ENCODE measurements at places on chromosomes 1 and 21.
A peak's percentile ranks its signal among the peaks of the same experiment; 100 is the strongest.

- no peak for DNase-seq
Observed at GRCh38 chr1:228349701-228350171, 56.9 kb downstream of the TRIM11 start.

DNA sequence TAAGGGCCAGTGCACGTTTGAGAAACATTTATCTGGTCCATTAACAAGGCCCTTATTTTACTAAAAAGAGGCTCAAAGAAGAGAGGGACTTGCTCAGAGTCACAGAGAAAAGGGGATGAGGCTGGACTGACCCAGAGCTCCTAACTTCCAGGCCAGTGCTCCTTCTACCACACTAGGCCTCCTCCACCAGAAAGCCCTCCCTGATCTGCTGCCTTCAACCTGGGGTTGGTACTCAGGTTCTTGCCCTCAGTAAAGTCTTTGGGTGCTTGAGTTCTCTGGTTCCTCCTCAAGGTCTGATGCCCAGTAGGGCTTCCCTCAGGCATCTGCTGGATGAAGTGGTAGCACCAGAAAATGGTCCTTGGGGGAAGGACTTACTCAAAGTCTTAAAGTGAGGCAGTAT lies 26.0 kb downstream of the TTC39A start:
- DNase-seq, result no peak

- DNase-seq, result no peak
Observed at GRCh38 chr1:232287676-232288569, 342.0 kb downstream of the SIPA1L2 start.

GRCh38 chr1:109634771-109635750 lies 15.4 kb downstream of the AMPD2 start:
- DNase-seq, result no peak

- no peak for DNase-seq
Observed at GRCh38 chr1:117128323-117129079, 7.0 kb upstream of the TRIM45 start.

DNA sequence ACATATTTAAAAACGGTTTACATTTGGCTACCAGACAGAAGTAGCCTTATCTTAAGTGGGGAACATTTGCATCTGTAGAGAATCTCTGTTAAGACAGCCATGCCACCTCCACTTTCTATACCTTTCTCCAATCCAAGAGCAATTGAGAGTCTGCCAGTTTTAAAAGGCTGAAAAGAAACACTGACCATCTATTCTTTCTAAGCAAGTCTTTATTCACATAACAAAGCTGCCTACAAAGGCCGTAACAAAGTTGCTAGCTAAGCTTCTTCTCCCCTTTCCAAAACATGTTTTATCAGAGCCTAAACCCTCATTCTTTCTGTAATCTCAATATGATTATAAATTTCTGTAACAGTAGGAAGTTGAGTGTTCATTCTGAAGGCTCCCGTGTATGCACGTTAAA lies 1078.3 kb downstream of the NCAM2 start:
- DNase-seq, result no peak

DNA sequence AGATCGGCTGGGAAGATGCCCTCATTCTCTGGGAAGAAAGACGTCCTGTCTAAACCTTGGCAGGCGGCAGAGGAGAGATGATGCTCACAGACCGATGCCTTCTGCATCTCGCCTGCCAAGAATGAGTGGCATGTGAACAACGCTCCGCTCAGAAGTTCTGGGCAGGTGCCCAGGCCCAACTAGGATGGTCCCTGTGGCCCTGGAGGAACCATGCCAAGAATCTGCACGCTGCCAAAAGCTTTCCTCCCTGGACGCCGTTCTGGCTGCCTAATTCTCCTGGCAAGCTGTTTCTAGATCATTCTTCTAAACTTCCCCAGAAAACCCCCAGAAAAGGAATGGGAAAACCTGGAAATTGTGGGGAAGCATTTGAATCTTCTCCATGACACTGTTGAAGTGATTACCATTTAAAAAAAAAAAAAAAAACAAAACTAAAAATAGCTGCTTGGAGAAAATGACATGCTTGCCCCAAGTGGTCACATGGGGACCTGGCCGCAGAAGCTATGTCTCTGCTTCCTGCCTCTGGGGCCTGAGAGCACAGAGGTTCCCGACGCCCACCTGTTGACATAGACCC lies 440.9 kb downstream of the PRDM2 start:
- DNase-seq, result no peak

DNA sequence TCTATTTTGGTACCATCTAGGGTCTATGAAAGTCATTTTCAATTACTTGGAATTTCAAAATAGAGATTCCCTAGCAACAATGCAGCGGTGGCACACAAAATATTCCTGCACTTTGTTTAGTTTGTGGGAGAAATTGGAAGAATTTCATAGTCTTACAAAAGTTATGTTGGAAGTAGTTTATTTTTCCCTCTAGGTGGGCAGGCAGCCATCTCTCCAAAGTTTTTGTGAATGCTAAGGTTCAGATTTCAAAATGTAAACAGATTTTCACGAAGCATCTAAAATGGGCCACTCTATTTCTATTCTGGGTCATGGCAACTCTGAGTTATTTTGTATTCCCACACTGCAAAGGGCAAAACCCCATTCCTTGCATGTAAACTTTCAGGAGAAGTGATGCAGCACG lies 8.0 kb downstream of the SMCP start:
- no peak for DNase-seq

DNA sequence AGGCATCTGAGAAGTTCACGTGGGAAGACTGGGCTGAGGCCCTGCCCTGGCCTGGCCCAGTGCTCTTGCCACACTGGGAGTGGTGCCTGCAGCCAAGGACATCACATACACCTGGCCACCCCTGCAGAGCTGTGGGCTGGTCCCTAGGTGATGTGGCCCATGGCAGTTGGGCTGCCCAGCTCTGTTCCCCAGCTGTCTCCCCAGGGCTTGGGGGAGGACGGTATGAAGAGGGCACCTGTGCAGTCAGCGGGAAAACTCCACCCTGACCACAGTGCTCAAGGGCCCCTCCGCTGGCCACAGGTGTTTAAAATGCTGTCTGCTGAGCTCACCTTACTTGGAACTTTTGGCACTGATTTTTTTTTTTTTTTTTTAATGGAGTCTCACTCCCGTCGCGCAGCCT lies 120.4 kb upstream of the SLC25A33 start:
- DNase-seq, result no peak

- DNase-seq, result no peak
Observed at GRCh38 chr1:185377831-185378230, 60.8 kb upstream of the IVNS1ABP start.

DNA sequence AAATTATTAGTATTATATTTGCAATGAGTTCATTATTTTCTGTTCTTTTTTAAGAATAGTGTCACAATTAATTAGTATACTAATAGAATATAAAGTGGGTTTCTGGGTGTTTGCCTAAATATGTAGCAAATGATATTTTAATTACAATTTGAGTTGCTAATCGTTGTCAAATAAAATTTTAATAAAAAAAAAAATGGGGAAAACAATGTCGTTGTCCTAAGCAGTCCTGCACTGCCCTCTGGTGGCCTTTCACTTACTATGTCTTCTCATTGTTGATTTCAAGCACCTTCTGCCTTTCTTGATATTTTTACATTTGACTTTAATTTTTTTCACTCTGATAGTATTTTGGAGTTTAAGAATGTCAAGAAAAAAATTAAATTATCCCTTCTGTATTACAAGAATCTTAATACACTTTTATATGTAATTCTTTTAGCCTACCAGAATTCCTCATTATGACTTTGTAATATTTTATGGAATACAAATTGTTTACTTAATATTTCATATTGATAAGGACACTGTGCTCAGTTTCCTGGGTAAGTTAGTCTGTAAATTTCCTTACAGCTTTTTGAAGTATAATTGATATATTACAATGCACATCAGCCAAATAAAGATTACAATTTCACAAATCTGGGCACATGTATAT lies 104.5 kb upstream of the FMN2 start:
- peak; percentile 24 for DNase-seq

DNA sequence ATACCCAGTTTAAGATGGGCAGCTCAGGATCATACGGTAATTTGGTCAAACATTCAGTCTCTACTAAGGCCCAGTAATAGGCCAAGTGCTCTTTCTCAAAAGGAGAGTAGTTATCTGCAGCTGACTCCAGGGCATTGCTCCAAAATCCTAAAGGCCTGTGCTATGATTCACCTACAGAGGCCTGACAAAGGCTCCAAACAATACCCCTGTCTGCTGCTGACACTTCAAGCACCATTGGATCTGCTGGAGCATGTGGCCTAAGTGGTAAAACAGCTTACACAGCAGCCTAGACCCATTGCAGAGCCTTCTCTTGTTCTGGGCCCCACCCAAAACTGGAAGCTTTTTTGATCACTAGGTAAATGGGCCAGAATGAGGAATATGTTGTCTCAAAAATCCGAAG lies 22.8 kb downstream of the SLAMF7 start:
- DNase-seq, result no peak

GRCh38 chr1:150966011-150966410 lies 8.6 kb downstream of the CERS2 start:
- DNase-seq, result no peak

- DNase-seq, result no peak
Observed at GRCh38 chr1:55531644-55532043, 316.5 kb upstream of the USP24 start.

- DNase-seq, result no peak
Observed at GRCh38 chr21:42733037-42733627, 79.7 kb downstream of the PDE9A start.

DNA sequence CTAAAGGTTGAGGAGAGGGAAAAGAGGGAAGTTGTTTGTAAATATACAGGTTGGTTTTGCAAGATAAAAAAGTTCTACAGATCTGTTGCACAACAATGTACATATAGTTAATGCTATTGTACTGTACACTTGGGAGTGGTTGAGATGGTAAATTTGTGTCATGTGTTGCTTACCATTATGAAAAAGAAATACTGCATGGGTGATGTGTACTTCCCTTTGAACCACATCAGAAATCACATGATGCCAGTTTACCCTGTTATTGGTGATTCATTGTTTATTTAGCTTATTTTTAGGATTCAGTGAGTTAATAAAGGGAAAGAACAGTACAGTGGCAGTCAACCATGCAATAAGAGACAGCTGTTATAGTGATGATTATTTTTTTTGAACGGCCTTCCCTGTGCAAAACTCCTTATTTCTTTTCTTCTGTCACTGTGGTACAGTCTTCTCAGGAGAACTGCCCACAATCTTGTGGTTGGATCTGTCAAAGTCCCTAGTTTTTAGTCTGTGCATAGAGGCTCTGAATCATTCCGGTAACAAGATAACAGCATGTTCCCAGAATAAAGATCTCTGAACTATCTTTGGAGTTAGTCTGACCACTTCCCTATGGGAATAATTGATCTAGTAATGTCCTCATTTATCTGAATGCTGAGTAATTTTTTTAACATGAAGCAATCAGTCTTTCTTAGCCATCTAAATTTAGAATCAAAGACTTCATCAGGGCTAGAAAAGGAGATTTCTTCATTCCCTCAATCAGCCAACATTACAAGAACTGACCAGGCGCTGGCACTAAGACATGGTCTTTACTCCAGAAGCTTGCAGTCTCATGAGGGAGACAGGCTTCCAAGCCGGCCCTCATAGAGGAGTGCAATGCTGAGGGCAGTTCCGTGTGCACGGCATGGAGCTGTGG lies 84.2 kb downstream of the SH3GLB1 start:
- no peak for DNase-seq

- DNase-seq, result no peak
Observed at GRCh38 chr1:46401154-46401913, 7.2 kb downstream of the FAAH start.

DNA sequence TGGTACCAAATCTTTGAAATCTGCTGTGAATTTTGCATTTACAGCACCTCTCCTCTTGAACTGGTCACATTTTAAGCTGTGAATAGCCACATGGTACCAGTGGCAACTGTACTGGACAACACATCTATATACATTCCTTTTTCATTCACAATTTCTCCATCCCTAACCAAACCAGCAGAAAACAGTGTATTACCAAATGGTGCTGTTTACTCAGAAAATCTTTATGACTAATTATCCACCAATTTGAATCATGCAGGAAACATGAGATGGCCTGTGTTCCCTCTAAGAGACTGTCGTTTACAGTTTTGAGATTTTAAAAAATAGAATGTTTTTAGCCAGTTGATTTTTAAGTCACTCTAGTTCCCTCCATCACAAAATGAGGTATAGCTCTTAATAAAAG lies 17.6 kb upstream of the CCT8 start:
- no peak for DNase-seq

GRCh38 chr1:206961668-206962067 lies 8.6 kb downstream of the FCAMR start:
- no peak for DNase-seq

DNA sequence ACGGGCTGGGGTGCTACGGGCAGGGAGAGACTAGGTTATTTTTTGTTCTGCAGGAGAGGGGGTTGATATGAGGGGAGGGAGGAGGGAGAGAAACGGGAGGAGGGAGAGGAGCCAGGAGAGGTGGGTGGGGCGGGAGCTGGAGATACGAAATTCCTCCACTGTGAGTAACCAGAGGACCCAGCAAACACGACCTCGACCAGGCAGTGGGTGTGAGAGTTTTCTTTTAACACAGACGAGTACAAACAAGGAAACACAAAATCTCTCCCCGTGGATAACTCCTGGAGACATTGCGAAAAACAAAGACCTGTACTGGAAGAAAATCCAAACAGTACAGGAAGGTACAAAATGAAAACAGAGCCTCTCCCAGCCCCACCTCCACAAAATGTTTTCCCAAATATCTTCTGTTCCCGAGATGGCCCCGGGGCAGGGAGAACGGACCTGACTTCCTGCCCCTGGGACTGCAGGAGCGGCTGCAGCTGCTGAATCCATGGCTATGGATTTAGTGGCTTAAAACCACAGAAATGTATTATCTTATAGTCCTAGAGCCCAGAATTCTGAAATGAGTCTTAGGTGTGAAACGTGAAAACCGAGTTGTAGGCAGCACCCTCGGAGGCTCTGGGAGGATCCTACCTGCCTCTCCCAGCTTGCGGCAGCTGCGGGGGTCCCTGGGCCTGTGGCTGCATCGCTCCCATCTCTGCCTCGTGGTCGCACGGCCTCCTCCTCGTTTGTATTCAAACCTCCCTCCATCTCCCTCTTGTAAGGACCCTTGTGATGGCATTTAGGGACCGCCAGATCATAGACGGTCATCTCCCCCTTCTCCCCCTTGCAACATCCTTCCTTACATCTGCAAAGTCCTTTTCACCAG lies 82.2 kb downstream of the RIPK4 start:
- no peak for DNase-seq

DNA sequence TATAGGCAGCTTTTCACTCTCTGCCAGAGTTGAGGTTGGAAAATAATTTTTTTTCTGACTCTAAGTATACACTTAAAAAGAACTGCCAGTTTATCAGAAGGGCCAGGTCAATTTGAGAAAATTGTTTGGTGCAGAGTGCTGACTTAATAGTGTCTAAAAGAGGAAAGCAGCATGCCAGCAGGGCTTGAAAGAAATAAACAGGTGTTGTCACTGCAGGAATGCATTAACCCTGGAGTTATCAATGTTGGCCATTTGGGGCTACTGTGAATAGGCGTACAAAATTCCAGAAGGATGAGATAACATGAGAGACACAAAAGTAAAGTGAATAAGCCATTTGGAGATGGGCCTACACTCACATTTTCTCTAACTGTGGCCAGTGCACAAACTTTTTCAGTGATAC lies 220.6 kb upstream of the PLD5 start:
- DNase-seq, result no peak

- DNase-seq, result no peak
Observed at GRCh38 chr1:164716992-164717703, 158.2 kb downstream of the PBX1 start.

Measured in NCI-H1930 (cell line).